AG04450 (cell line): ENCODE measurements at places on chromosomes 12 and 14. TPM values are rescaled to one million over a fixed set of nuclear protein-coding genes. Genes with fewer than 3 reads are reported as not detected.

DNA sequence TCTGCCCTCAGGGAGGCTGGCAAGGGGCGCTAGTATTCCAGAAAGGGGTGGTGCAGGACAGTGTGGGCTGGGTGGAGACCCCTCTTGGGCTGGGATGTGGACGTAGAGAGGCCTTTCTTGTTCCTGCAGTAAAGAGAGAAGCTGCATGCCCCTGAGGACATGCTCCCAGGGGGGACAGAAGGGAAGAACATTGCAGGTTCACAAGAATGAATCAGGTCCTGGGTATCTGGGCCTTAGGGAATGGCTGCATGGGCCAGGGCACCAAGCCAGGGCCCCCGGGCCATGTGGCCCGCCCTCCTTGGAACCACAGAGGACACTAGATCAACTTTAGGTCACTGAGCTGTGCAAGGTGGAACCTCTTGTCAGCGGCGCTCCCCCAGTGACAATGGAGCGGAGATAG lies 51.8 kb downstream of the ZNF664 start:
- no peak for DNase-seq

- DNase-seq = no peak
These were observed 236.3 kb upstream of the NAV3 start for GRCh38 chr12:77594366-77594765.

Gene STON2
- polyA plus RNA-seq = not detected in 2 replicates

DNA sequence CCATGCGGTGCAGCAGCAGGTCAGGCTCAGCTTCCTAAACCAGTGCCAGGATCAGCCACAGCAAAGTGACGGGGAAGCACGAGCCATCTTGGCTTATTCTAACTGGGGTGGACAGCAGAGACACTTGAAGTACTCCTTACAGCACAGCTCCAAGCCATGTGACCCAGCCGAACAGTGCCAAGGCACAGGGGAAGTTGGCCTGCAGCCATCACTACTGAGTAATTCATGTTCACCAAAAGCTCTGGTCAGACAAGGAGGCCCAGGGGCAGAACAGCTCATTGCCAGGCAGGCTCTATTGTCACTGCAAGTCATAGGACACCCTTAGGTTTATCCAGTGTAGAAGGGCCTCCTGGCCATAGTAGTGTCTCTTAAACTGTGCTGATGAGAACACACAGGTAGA lies 23.4 kb upstream of the SLC35F4 start:
- no peak for DNase-seq
